ENCODE measurements at places on chromosomes 4 and X.

GRCh38 chr4:2166253-2166652, 75.7 kb downstream of the HAUS3 start:
- no peak for DNase-seq

DNA sequence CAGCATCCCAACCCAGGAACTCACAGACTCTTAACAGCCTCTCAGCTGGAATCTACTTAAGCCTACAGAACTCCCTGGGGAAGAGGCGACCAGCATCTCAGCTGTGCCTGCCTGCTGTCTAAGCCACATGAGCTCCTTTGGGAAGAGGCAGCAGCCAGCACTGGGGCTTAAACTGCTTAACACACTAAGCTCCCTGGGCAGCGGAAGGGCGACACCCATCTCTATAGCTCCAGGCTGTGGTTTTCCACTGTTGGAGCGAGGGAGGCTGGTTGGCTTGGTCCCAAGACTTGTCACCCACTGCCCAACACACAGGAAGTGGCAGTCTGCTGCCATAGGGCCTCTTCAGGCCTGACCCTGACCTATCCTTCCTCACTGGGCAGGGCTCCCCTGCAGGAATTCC, 1544.1 kb upstream of the ADGRL3 start:
- no peak for DNase-seq

DNA sequence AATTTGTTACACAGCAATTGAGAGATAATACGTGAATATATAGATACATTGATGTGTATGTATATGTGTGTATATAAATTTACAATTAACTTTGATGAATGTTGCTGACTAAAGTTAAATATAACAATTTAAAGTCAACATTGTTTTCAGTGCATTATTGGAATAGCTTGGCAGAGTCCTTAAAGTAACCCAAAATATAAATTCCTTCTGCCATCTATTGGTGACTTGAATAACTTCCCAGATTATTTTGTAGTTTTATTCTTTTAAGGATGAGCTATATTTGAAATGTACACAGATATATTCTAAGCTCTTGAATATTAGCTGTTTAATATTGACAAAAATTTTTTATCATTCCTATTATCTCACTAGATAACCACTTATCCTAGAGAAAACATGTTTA, 298.2 kb upstream of the FSTL5 start:
- no peak for DNase-seq

DNA sequence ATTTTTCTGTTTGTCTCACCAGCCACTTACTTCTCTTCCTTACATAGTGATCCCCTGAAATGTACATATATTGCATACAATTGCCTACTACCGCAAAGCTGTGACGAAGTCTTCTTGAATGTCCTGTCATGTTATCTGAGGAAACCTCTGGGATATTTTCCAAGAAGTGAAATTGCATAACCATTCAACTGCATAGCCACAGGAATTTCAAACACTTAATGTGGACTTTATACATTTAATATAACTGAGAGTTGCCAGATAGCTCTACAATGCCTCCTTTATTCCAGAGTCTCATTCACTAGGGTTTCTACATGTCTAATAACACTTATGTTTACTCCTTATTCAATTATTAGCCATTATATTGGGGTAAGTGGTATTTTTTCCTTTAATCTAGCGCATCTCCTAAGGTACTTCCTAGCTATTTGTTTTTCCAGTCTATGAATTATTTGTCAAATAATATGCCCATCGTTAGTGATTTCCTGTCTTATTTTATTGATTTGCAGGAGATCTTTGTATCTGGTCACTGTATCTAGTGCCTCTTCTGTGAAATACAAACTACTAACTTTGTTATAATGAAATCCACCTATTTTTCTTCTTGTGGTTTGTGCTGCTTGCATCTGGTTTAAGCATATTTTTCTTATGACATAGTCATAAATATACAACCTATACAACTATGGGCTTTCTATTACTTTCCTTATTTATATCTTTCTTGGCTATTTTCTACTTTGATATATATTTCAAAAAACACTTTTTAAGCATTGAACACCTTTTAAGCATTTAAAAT, 69.2 kb upstream of the GRID2 start:
- no peak for DNase-seq

- no peak for DNase-seq
Measured at GRCh38 chr4:107155366-107155765, 119.3 kb upstream of the DKK2 start.

DNA sequence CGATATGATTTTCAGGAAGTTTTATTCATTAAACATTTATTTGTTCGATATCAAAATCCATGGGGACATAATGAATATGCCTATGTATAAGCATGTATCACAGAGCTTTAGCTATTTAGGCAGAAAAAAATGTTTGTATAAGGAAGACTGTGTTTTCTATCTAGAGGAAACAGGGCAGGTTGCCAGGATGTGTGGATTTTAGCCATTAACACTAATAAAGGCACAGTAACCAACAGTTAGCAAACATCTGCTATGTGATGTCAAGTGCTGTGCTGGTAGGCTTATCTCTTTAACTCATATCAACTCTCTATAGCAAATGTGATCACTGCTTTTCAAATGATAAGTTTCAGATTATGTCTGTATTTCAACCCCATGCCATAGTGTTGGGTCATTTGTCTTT, 708.9 kb upstream of the HS3ST1 start:
- DNase-seq, result no peak

DNA sequence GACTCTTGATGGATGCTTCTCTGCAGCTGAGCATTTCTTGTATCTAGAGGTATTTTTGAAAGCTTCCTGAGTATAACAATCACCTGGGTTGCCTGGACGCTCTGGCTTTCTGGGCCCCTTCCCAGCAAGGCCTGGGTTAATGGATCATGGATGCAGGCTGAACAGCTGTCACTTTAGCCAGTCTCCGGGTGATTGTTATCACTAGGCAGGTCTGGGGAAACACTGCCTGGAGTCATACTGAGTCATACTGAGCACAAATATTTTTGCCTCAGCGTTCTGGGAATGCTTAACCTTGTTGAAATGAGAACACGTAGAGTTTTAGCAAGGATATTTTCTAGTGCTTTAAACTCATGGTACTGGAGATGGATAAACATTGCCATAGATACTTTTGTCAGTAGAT, 102.6 kb downstream of the PHEX start:
- DNase-seq, result no peak

All from ascending aorta (tissue), 2 donors.